ENCODE measurements at places on chromosomes 7 and 10.

GRCh38 chr10:72552857-72553256 lies 73.0 kb downstream of the MICU1 start:
- DNase-seq = no peak

- DNase-seq = no peak
These were observed 205.9 kb downstream of the MBL2 start for GRCh38 chr10:52566471-52567246.

GRCh38 chr10:94320285-94320914 lies 42.3 kb downstream of the NOC3L start:
- DNase-seq = peak; percentile 72

DNA sequence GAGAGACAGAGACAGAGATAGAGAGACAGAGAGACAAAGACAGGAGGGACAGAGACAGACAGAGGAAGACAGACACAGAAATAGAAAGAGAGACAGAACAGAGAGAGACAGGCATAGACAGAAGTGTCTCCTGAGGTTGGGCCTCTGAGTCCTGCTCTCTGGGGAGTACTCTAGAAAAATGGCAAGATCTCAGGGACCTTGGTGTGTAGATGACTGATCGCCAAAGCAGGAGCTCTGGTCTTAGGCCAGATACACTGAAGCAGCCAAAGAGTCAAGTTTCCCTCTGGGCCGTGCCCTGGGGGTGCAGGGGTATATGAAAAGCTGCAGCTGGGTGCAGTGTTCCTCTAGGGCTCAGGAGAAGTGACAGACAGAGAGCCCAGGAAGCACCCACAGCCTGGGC lies 176.6 kb upstream of the TNS3 start:
- no peak for DNase-seq

DNA sequence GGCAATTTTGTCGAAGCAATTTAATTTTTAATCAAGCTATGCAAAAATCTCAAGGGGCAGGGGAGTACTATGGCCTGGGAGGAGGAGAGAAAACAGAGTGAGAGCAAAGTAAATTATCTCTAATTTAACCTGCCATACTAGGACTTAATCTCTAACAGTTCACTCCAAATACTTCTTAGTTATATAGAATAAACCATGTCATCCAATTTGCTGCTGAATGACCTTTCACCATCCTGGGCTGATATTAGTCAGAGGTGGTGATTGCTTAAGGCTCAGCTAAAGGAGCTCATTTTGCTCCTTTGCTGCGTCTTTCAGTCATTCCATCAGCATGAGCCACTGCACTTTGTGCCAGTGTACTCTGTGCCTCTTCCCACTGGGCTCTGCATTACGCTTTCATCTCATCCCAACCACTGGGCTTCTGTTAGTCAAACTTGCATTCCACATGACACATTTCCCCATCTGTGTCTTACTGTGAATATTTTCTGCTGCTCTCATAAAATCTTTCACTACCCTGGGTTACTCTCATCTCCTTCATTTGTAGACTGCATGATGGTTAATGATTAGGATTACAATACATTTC lies 84.3 kb downstream of the CD36 start:
- no peak for DNase-seq

GRCh38 chr10:103919648-103920025 lies 1.7 kb upstream of the STN1 start:
- no peak for DNase-seq
